ENCODE measurements at places on chromosomes 11 and 22. TPM values are rescaled to one million over a fixed set of nuclear protein-coding genes. Genes with fewer than 3 reads are reported as not detected.

GRCh38 chr11:18394928-18395734, 768 bp downstream of the LDHA start:
- H3K4me3 ChIP-seq: peak overlapping the region; percentile 69
- H3K27me3 ChIP-seq: peaks cover 9% of the 10 kb centered on the region
- H3K4me1 ChIP-seq: peaks cover 5% of the 10 kb centered on the region
- H3K36me3 ChIP-seq: peaks cover 30% of the 10 kb centered on the region
- peak; percentile 40 for DNase-seq

GRCh38 chr11:13841393-13841792, 121.1 kb upstream of the SPON1 start:
- H3K36me3 ChIP-seq: no peaks in the 10 kb centered on the region
- DNase-seq: no peak
- no peaks in the 10 kb centered on the region for H3K27me3 ChIP-seq
- no peaks in the 10 kb centered on the region for H3K4me1 ChIP-seq
- H3K27ac ChIP-seq: no peak overlapping the region
- no peak overlapping the region for H3K4me3 ChIP-seq

GRCh38 chr11:849104-849824, 6.6 kb downstream of the TSPAN4 start:
- H3K4me3 ChIP-seq: peak overlapping the region; percentile 70
- peaks cover 31% of the 10 kb centered on the region for H3K4me1 ChIP-seq
- no peaks in the 10 kb centered on the region for H3K36me3 ChIP-seq
- no peaks in the 10 kb centered on the region for H3K27me3 ChIP-seq

The C11orf65 gene
- total RNA-seq: 0.21 TPM

- peaks cover 7% of the 10 kb centered on the region for H3K4me1 ChIP-seq
- H3K27ac ChIP-seq: no peak overlapping the region
- no peaks in the 10 kb centered on the region for H3K36me3 ChIP-seq
- DNase-seq: peak; percentile 34
Observed at GRCh38 chr22:42805016-42805997, 51.8 kb downstream of the ARFGAP3 start.

The GPR83 gene
- total RNA-seq: 0.17 TPM

The ZNF202 gene
- 36.7 TPM for total RNA-seq

The FKBP2 gene
- total RNA-seq: 35.0 TPM

DNA sequence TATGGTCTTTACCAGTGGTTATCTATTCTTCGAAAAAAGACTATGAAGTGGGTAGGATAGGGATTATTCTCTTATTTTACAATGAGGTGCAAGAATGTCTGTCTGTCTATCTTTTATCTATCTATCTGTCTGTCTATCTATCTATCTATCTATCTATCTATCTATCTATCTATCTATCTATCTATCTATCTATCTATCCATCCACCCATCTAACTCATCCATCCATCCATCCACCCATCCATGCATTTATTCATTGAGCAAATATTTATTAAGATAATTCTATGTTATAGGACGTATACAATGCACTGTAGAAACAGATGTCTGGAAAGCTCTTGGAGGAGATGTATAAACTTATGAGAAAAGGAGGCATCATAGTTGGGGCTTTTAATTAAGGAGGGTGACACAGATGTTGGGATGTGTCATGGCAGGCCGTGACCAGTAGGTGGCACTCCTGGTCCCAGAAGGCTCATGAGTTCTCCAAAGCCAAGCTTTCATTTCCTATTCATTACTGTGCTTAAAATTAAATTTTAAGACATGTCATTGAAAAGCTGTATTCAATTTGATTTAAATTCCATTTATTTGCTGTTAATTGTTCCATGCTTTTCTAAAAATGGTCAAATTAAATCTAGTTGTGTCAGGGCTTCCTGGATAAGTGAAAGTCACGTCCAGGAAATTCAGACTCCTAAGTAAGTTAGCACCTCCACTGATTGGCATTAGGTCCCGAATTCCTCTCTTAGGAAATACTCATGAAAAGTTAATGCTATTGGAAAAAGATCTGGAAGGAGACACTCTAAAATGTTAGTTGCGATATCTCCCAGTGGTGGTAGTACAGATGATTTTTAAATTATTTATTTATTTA, 19.0 kb upstream of the E2F8 start:
- peak; percentile 68 for DNase-seq
- H3K36me3 ChIP-seq: no peaks in the 10 kb centered on the region
- no peaks in the 10 kb centered on the region for H3K27me3 ChIP-seq
- peaks cover 17% of the 10 kb centered on the region for H3K4me1 ChIP-seq

DNA sequence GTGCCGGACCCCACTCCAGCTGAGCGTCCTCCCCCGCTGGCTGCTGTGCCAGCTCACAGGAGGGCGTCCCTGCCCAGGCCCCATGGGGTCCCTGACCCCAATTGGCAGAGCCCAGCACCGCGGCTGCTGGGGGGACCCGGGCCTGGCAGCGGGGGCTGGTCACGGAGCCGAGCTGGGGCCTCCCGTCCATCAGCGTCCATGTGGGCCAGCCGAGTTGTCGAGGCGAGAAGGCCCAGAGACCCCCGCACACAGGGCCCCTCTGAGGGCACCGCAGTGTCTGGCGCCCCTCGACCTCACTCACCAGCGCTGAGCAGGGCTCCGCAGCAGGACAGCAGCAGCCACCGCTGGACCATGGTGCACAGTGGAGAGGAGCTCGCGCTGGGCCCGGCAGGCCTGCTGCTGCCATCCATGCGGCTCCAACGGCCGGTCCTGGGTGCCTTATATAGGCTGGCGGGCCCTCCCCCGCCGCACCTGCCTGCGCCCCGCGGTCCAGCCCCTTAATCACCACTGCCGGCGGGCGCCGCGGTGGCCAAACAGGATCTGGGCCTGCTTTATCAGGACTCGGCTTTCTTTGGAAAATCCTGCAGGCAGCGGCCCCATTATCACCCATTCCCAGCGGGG, at the start of gene MUC6:
Gene MUC6, minus strand, starts transcription at position 416 of the 621 bp plus-strand sequence. Its CDS starts 63 bp downstream, at position 353.
- H3K27me3 ChIP-seq: no peaks in the 10 kb centered on the region
- DNase-seq: peak; percentile 49
- H3K4me1 ChIP-seq: no peaks in the 10 kb centered on the region

The SLC1A2 gene
- total RNA-seq: 1.7 TPM

The TTC12 gene
- 4.1 TPM for total RNA-seq

DNA sequence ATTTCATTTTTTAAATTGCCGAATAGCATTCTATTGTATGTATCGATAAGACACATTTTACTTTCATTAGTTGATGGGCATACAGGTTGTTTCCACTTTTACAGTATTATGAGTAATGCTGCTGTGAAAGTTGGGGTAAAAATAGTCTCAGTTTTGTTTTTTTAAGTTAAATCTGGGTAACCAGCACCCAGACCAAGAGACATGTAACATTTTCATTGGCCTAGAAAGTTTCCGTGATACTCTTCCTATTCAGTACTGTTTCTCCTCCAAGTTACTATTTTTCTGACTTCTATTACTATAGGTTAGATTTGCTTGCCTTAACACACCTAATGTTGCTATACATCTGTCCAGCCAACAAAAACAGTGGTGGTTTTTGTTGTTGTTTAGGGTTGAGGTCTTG, 12.3 kb downstream of the IPO7 start:
- peaks cover 38% of the 10 kb centered on the region for H3K4me1 ChIP-seq
- no peak for DNase-seq
- H3K27ac ChIP-seq: peak overlapping the region; percentile 18
- no peak overlapping the region for H3K4me3 ChIP-seq
- H3K36me3 ChIP-seq: peaks cover 2% of the 10 kb centered on the region

The CSRP3 gene
- total RNA-seq: not detected

DNA sequence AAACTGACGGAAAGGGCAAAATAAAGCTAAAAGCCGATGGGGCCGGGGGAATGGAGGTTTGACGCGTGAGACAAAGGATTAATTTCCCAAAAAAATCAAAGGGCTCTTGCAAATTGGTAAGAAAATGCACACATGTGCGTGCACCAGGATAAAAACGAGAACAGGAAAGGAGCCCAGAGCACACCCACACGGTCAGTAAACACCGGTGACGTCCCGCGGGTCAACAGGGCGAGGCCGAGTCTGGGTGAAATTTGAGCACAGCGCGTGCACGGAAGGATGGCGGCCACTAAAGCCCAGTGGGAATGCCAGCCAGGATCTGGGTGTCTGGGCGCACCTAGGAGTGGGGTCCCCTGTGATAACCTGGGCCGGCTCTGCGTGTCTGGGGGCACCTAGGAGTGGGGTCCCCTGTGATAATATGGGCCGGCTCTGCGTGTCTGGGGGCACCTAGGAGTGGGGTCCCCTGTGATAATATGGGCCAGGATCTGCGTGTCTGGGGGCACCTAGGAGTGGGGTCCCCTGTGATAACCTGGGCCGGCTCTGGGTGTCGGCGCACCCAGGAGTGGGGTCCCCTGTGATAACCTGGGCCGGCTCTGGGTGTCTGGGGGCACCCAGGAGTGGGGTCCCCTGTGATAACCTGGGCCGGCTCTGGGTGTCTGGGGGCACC, 44.4 kb downstream of the BRSK2 start:
- no peak overlapping the region for H3K27ac ChIP-seq
- no peak for DNase-seq
- H3K4me3 ChIP-seq: no peak overlapping the region
- H3K27me3 ChIP-seq: no peaks in the 10 kb centered on the region
